BJ (cell line): ENCODE measurements at places on chromosomes 4 and X.

DNA sequence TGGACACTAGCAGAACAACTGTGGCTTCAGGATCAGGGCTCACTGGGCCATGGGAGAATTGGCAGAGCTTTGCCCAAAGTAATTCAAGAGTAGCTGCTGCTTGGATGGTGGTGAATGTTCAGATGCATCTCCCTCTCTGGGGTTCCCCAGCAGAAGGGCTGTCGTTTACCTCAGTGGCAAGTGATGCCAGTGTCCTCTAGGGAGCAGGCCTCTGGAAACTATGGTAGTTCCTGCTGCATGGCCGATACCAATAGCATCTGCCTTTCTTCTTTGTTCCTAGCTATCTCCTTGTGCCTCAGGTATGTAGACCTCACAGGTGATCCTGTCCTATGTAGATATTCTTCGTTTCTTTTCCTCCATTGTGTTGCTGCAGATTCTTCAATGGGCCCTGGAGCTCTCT lies 26.4 kb downstream of the HMGB2 start:
- DNase-seq, result no peak

- DNase-seq, result no peak
Measured at GRCh38 chr4:1243451-1244080, 5.4 kb downstream of the CTBP1 start.

GRCh38 chr4:20203508-20203907 lies 48.2 kb upstream of the SLIT2 start:
- DNase-seq, result peak; percentile 94

DNA sequence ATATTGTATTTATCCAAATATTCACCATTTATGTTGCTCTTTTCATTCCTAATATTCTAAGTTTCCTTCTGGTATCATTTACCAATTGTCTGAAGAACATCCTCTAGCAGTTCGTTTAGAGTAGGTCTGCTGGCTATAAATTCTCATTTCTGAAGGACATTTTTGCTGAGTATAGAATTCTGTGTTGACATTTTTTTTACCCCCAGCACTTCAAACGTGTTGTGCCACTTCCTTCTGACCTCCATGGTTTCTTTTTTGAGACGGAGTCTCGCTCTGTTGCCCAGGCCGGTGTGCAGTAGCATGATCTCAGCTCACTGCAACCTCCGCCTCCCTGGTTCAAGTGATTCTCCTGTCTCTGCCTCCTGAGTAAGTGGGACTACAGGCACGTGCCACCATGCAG lies 26.4 kb downstream of the JADE3 start:
- no peak for DNase-seq
